Mucosa of descending colon (tissue), 3 donors: ENCODE measurements at places on chromosomes 1 and 21. TPM values are rescaled to one million over a fixed set of nuclear protein-coding genes. Genes with fewer than 3 reads are reported as not detected.
A peak's percentile ranks its signal among the peaks of the same experiment; 100 is the strongest.

GRCh38 chr1:180231506-180231921 lies 1.4 kb downstream of the LHX4 start:
- peak; percentile 49 for DNase-seq

DNA sequence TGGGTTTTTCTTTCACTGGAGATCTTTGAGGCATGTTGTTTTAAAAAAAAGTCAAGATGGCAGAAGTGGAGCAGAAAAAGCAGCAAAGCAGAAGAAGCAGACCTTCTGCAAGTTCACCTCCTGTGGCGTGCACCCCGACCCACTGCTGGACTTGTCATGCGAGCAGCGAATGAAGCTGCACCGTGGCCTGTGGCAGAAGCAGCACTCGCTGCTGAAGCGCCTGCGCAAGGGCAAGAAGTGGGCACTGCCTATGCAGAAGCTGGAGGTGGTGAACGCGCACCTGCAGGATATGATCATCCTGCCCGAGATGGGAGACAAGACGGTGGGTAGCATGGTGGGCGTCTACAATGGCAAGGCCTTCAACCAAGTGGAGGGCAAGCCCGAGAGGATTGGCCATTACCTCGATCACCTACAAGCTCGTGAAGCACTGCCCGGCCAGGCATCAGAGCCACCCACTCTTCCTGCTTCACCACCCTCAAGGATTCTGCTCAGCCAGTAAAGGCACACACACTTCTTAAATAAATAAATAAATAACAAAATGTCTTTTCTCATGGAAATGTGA lies 22.1 kb downstream of the METTL13 start:
- DNase-seq, result no peak

GRCh38 chr21:17612023-17612564 lies 607 bp downstream of the BTG3 start:
- DNase-seq, result peak; percentile 69

GRCh38 chr1:202084791-202085681 lies 37.7 kb upstream of the GPR37L1 start:
- DNase-seq, result peak; percentile 88

GRCh38 chr1:15739745-15740144 lies 2.6 kb upstream of the TMEM82 start:
- DNase-seq, result no peak

- no peak for DNase-seq
These were observed 61.9 kb downstream of the DNTTIP2 start for GRCh38 chr1:93816970-93817678.

DNA sequence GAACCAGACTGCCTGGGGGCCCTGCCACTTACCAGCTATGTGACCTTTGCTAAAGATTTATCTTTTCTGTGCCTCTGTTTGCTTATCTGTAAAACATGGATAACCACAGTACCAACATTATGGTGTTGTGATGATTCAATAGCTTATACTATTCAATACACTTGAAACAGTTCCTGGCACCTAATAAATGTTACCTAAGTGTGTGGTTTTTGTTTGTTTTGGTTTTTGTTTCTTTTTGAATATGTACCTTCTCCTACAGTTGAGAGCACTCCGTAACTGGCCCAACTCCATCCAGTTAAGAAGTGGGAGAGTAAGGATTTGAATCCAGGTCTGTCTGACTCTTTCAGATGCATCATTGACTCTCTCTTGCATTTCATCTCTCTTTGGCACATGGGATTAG lies 125.8 kb upstream of the C8B start:
- no peak for DNase-seq

DNA sequence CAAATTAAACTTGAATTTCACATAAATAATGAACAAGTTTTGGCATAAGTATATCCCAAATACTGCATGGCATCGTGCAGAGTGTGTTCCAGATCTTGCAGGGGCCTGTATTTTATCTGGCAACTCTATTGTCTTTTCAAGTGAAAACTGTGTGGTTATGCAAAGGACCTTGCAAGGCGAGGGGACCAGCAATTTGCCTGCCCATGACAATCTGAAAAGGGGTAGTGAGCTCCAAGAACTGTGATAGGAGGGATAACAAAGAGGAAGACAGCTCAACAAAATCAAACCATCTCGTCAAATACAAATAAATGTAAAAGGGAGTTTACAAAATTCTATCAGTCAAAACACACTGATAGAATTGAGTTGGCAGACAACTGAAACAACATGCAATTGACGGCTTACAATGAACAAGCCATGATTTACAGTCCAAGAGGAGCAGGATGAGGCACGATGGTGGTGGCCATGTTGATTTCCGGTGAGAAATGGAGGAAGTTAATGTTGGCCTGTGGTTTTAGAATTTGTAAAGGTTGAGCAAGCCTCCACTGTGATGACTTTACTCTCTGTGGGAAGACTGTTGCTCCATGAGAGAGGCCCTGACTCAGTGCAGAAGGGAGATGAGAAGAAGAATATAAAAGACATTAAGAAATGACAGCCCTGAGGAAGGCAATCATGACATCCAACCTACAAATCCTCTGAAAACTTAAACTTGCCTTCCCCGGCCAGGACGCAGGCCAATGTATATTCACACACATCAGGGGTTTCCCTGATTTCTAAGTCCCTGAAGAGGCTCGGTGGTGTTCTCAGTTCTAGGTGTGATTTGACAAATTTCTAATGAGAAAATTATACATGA lies 132.2 kb downstream of the ADSS2 start:
- no peak for DNase-seq

DNA sequence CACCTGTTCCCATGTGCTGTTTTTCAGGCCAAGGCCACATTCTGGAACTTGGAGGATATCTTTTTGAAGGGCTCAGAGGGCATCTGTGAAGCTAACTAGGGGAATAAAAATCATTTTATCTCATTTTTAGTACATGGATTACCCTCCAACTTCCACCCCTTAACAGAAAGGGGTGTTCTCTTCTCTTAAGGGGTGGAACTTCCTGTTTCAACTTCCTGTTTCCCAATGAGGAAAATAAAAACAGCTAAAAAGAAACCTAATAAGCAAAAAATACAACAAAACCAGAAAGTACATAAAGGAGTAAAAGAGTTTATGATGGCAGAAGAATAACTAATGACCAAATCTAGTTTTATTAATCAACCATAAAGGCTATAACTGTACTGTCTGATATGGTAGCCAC lies 24.8 kb upstream of the SLC22A15 start:
- no peak for DNase-seq

SPRR1A gene
- total RNA-seq, result not detected

NBPF10 gene
- total RNA-seq, result 3.5 TPM

SLC45A1 gene
- total RNA-seq, result 0.55 TPM
